NCI-H1092 treated with DMSO at 0.1 percent for 48 hours (cell line): ENCODE measurements at places on chromosomes 7 and 10.

- DNase-seq = no peak
These were observed 101.4 kb downstream of the TBXAS1 start for GRCh38 chr7:139930286-139930965.

DNA sequence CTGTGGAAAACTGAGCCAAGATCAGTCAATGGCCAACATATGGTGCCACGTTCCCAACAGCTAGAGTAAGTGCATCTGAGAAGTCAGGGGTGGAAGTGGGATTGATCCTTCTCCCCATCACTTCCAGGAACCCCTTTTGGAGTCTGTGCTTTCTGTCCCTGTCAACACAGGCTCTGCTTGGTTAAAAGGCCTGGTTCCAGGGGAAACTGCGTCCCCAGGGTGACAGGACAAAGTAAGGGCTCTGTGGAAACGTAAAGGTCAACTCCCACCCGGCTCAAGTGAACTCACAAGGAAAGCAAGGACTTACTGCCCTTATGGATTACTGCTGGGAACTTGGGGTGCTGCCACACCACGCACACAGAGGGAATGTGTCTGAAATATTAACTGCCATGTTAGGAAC lies 77.5 kb upstream of the GRB10 start:
- no peak for DNase-seq

DNA sequence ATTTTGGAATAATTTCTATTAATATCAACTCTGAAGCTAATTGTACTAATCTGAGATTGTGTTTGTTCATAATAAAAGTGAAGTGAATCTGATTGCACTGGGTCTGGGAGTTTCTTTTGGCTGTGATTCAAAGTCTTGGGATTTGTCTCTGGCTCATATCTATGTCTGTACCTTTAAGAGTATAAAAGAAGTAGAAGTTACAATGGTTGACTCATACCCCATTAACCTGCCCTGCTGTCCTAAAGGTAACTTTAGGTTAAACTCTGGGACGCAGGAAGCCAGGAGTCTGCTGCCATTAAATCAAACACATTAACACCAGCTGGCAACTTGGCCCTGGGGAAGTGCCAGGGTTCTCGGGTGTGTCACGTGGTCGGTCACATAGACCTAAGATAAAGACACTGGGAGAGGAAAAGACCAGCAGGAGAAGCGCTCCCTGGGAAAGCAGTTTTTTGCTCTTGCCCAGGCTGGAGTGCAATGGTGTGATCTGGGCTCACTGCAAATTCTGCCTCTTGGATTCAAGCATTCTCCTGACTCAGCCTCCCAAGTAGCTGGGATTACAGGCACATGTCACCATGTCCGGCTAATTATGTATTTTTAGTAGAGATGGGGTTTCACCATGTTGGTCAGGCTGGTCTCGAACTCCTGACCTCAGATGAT lies 17.8 kb downstream of the SCD start:
- DNase-seq = peak; percentile 30

GRCh38 chr7:55188590-55189138 lies 169.8 kb downstream of the EGFR start:
- DNase-seq = no peak

- DNase-seq = no peak
These were observed 177.3 kb upstream of the TNS3 start for GRCh38 chr7:47759056-47759706.

DNA sequence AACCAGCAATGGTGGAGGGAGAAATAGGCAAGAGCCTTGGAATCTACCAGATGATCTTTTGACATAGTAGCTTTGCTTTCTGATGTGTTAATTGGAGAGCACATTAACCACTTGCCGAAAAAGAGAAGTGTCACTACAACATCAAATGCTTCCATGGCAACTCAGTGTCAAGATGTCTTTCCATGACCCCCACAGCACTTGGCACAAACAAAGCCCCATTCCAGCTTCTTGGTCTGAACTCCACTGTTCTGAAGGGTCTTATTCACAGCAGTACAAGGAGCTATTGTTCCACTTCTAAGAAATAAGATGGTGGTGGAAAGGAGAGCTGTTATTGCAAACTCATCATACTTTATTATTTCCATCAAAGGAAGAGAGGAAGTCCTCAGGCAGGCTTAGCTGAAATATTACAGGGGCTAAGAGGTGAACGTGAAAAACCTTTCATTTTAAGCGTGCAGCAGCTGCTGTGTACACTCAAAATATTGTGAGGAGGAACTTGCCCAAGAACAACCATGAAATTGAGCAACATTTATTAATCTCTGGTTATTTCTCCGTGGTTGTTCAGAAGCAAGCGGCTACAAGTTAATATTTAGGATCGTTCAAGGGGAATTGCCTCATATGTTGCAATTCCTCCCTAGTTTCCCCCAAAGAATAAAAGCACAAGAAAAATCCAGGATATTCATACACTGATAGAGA lies 354.8 kb upstream of the CELF2 start:
- DNase-seq = no peak

DNA sequence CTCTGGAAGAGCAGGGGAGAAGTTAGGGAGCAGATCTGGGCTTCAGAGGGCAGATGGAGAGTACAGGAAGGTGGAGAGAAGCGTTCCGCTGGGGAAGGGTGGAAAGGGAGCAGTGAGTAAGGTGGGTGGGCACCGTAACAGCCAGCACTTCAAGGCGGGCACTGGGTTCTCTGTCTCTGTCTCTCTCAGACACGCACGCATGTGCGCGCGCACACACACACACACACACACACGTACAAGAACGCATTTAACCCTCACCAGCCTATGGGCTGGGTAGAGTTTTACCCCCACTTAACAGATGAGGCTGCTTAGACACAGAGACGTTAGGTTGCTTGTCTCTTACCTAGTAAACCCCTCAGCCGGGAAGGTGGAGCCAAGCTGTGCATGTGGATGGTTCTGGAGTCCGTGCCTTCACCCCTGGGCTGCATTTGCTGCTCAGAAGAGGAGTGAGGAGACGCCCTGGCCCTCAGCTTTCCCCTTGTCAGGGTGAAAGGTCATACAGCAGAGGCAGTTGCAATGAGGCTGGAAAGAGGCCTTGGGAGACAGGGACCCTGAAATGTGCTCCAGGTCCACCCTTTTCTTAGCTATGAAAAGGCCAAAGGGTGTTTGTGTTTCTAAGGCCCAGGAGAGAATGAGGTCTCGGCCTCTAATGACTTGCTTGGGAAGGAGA lies 16.0 kb downstream of the ADCYAP1R1 start:
- no peak for DNase-seq

DNA sequence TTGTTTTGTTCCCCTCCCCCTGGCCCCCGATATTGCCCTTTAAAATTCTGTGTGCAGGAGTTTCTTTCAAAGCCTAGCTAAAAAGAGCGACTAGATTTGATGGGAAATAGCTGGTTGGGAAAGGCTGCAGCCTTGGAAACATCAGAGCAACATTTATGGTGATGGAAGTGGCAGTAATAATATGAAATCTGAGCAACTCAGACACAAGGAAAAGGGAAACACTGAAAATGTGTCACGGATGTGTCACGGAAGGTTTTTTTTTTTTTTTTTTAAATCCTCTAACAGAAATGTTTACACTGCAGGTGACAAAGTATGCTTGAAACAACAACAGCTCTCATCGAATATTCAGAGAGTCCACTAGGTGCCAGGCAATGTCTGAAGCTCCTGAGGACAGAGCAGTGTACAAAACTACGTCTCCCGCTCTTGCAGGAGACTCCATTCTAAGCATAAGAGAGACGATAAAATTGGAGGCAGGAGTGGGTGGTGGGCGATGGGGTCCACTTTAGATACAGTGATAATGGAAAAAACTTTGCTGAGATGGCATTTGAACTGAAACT lies 143.0 kb downstream of the RSU1 start:
- DNase-seq = peak; percentile 86

- DNase-seq = no peak
These were observed 340.2 kb downstream of the CDC14C start for GRCh38 chr7:49264530-49264929.

DNA sequence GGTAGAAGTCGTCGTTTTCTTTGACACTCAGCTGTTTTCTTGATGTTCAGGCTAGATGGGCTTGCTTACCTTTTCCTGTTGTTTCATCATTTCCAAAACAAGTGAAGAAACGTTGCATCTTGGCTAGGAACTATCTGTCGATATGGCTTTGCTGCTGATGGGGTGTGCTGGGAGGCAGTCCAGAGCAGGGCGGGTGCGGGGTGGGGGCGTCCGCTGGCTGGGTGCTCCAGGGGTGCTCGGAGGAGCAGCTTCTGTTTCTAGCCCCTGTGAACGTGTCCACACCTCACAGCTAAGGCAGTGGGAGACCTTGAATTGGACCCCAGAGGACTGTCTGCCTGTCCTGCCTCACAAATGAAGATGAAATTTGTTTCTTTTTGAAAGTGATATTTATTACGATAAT lies 7.6 kb upstream of the SUN1 start:
- no peak for DNase-seq

DNA sequence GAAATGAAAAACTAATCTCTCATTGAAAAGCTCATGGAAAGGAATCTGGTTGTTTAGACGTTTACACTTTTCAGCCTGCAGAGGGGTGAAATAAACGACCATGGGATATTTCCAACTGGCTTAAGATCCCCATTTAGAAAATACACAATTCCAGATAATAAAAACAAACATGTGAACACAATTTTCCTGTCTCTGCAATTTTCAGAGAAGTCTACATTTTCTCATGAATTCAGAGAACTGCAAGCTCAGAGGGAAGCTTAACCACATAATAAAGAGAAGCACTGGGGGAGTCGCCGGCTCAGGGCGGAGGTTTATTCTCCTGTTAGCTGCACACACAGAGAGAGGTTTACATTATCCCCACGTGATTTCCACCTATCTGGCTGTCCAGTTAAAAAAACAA lies 215.2 kb downstream of the FANK1 start:
- no peak for DNase-seq

DNA sequence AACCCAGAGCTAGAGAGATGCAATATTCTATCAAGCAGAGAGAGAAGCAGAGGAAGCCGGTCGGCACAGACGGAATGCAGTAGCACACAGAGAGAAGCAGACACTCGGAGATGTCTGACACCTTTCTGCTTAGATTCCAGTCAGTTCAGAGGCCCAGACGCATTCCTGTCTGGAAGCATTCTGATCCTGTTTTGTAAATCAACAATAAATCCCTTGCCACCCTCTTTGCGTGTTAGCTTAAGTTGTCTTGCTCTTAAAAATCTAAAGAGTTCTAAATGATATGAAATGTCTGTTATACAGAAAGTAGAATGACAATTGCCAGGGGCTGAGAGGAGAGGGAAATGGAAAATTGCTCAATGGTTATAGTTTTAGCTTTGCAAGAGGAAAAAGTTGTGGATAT lies 27.4 kb upstream of the ATRNL1 start:
- no peak for DNase-seq

DNA sequence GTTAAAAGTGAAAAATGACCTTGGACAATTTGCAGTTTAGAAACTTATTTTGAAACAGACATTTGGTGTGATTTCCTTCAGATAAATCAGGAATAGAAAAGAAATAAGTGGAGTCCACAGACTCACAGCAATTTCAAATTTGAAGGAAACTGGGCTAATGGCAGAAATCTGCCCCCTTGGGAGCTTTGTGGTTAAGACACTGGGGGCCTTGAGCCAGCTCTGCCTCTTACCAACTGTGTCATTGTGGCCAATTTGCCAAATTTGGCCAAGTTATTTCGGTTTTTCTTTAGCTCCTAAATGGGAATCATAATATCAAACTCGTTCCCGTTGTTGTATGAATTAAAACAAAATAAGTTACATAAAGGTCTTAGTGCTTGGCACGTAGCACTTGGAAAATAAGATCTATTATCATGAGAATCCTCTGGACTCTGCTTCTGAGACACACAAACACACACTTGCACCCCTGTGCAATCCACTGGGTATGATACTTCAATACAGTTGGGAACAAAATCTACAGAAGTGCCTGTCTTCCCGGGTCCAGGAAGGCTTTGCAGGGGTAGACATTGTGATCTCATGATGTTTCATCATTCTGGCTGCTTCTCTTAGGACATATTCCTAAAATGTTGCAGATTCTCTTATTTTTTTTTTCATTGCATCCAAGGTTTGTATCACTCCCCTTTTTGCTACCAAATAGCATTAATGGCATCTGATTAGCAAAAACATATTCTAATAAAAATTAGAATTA lies 4.9 kb downstream of the ARMC3 start:
- DNase-seq = no peak

- DNase-seq = no peak
These were observed 22.5 kb downstream of the UPP1 start for GRCh38 chr7:48111596-48111995.

- DNase-seq = no peak
These were observed 25.2 kb upstream of the ITGB1 start for GRCh38 chr10:32982911-32983909.

DNA sequence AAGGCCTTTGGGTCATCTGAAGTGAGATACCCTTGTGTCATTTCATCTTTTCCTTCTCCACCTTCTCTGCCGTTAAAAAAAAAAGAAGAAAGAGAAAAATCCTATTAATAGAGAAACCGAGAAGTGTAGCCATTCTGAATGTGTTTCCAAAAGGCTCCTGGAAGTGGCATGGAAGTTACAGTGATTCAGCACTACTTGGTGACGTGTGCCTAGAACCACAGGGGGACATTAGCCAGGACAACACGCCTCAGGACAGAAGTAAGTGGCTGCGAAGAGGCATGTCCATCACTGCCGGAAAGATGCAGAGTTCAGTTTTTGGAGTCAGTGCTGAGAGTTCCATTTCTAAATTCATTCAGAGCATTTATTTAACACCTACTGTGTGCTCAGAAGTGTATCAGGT lies 6.3 kb downstream of the HTRA1 start:
- DNase-seq = no peak

- no peak for DNase-seq
These were observed 87.4 kb upstream of the KMT2E start for GRCh38 chr7:104926601-104927041.

DNA sequence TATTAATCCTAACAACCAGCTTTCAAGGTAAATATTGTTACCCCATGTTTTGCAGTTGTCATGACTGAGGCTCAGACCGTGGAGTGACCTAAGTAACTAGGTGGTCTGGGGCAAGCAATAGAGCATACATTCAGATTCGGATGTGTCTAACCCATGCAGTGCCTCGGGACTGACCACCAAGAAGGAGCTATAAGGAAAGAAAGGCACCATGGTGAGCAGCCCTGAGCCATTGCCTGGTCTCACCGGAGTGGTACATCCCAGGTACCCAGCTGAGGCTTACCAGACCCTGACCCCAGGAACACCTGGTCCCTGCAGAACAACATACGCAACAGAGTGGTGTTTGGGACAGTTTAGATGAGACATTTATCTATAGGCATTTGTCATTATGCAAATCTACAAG lies 175.5 kb upstream of the ZMIZ1 start:
- no peak for DNase-seq

- no peak for DNase-seq
These were observed 256.6 kb upstream of the SMIM30 start for GRCh38 chr7:113374955-113375354.

DNA sequence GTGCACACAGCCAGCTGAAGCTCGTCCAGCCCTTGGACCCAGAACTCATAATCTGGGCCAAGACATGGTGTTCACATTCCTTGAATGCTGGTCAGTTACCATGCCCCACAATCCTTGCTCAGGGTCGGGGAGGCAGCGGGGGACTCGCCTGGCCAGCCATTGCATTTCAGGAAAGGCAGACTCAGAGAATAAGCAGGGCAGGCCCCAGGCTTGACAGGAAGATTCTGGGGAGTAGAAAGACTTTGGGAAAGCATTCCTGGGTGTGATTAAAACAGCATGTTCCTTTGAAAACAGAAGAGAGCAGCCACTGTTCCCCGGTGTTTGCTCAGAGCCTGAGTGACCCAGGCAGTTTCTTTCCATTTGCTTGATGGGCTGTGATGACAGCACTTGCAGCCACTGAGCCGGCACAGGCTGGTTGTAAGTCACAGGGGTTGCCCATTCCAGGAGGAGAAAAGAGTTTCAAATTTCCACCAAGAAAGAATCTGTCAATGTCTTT lies 473.7 kb downstream of the TYW1 start:
- no peak for DNase-seq

GRCh38 chr7:21773326-21773725 lies 172.4 kb downstream of the CDCA7L start:
- DNase-seq = no peak
